ENCODE measurements at places on chromosomes 12 and 14.

DNA sequence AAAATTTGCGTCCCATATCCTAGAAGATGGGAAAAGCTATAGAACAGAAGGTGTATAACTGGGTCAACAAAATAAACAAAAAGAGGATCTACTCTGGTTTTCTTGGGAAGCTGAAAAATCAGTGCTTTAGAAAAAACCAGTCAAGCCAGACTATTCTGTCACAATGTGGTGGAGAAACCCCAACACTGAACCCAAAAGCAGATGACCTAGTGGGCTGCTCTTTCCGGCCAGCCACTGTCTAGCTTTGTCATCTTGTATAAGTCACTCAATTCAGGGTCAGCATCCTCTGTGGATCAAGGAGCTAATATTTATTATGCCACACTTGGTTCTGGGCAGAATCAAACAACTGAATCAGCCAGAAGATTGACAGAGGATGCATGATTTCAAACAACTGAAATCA, 26.6 kb upstream of the TMCC3 start:
- no peak for DNase-seq

DNA sequence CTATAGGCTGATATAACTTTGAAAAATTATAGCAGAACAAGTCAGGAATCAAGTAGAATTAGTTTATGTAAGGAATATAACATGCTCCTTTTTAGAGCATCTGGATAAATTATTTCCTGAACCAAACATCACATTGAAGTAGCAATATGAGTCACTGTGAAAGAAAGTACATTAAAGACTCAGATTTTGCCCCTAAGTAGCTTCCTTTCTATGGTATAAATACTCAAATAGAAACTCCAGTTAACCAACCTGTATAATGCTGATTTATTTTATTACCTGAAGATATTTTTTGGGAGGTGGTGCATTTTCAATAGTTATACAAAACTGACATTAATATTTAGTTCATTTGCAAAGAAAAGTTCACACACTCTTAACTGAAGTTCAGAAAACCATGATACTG, 312.1 kb downstream of the ITPR2 start:
- DNase-seq: no peak

- no peak for DNase-seq
Observed at GRCh38 chr12:131085125-131085815, 131.6 kb downstream of the ADGRD1 start.

DNA sequence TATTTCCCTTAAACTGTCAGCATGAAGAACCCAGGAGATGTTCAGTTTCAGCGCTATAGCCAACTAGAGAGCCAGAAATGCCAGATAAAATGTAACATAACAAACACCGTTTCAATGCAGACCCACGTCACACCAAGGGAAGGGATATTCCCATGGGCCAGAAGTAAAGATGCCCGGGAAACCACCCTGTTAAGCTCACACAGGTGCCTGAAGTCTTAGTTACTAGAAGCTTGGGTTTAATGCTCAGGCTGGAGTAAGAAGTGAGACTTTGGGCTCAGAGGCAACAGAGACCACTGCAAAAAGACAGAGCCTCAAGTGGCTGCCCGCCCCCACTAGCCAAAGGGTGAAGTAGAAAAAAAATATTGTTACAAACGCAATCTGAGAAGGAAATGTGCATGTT, 52.3 kb downstream of the SYNE3 start:
- DNase-seq: no peak

GRCh38 chr12:121033625-121034349, 5.3 kb downstream of the OASL start:
- no peak for DNase-seq

DNA sequence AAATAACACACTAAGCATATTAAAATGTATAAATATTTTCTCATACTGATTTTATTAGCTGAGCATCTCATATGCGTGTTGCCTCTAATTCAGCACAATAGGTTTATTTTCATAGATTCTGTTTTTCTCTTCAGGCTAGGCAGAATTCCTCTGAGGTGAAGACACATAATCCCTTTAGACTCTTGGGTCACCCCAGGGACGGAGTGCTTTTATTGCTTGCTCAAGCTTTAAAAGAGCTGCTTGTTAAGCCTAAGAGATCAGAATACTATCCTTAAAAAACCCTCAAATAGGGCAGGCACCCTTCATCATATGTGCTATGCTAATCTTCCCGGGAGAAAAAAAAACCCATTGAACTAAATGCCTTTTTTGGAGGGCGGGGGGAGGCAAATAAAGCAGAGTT, 390.1 kb downstream of the KCNH5 start:
- DNase-seq: no peak

DNA sequence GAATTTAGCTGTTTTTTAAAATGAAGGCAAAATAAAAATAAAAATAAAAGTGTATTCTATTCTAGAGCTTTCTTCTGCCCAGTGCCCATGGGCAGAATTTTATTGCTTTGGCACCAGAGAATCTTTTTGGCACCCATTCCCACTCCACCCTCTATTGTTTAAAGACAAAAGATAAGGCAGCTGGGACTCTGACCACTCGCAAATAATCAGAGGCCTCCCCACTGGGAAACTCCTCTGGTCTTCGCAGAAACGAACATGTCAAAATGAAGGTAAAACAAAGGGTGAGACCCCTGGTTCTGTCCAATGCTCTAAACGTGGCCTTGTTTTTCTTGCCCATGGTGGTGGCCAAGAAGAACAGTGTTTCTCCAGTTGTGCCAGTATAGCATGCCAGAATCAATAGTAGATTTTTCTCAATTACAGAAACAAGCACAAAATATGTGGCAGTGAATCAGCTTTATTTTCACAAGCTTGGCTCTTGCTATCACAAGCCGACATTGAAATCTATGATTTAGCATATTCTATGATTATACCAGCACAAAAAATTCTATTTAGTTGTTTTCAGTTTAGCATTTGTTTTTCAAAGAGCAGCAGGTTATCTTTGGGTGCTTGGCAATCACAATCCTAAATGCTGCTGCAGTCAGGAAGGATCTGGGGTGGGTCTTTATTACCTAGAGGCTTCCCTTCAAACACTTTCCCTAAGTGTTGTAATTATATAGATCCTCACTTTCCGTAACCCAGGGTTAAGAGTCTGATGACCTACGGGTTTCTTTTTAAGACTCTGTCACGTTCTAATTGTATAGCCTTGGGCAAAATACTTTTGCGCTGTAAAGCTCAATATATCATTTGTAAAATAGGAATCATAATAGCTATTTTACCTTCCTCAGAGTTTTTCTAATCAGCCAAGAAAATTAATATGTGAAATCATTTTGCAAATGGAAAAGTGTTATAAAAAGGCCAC, 50.5 kb downstream of the KITLG start:
- no peak for DNase-seq

All from hematopoietic multipotent progenitor cell treated with erythropoietin and hydrocortisone succinate and interleukin-3 and kit ligand, for 8 days (in vitro differentiated cells).